ENCODE measurements at places on chromosomes 3 and 15.

DNA sequence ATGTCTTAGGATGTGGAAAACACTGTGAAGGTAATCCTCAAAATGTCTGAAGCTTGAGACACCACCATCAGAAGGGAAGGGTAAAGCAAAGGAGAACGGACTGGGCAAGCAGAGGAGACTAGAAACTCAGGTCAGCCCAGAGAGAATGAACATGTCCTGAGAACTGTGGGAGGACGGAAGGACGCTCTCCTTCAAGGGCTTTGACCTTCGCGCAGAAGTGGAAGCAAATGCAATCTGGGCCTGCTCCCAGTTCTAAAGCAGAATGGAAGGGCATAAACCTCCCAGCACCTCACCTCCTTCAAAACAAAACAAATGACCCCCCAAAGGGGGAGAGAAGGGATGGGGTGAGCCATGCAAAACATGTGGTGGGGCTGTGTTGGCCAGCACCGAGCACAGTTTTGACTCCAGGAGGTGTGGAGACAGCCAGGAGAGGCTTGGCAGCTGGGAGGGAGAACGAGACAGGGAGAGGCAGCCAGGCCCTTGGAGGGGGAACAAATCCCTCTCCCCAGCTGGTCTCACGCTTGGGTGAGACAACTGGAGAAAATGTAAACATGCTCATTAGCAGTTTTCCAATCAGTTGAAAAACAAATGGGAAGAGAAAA, 222.4 kb upstream of the WNT5A start:
- no peak for DNase-seq

GRCh38 chr3:32685543-32686185, 676 bp downstream of the CNOT10 start:
- DNase-seq, result no peak

DNA sequence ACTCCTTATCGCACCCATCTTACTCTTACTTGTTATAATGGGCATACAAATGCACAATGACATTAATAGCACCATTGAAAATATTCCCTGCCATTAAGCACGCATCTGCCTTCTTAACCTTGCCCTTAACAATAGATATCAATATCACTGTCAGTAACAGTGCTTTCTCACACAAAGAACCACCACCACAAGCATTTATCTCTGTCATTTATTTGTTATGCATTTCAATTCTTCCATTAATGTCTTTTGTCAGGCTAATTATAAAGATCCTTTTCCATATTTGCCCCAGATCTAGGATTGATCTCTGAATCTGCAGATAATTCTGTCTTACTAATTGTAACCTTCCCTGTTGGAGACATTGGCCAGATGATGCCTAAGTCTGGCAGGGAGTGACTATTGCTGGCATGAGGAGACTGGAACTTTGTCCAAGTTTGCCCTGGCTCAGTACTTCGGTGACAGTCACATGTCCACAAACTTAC, 419.6 kb upstream of the TGFBR2 start:
- DNase-seq, result peak; percentile 79

DNA sequence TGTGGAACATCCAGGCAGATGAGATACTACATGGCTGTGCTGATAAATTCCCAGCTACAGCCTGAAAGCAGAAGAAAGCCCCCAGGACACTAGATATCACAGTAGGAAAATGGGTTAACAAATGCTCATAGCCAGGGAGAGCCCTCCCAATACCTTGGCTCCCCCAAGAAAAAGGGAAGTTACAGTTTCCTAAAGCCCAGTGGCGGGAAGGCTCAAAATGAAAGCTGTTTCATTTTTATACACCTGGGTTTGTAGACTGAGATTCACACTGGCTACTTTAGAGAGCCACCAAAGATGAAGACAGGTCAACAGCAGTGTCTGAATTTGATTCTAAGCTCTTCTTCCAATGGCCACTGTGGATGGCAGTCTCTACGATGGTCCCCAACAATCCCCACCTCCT, 55.0 kb upstream of the TOPAZ1 start:
- DNase-seq, result no peak

DNA sequence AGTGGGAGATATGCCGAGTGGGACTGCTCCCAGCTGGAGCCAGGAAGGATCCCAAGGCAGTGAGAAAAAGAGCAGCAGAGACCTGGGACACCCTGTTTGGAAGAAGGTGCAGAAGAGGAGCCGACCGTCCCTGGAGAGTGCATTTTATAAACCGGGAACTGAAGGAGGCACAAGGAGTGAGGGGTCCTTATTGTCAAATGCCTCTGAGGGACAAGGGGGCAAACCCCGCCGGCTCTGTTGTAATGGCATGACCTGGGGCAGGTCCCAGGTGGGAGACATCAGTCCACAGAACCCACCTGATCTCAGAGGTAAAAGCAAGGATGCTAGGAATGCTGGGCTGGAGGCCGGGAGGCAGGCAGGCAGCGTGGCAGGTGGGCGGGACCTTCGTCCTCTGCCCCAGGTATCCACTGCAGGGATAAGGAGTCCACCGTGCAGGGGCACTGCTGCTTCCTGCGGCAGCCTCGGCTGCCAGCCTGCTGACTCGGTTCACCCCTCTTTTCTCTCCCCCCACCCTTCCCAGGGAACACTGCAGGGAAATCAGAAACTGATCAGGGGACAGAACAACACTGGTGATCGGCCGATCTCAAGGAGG, 26.9 kb downstream of the ADAMTS17 start:
- DNase-seq, result no peak

DNA sequence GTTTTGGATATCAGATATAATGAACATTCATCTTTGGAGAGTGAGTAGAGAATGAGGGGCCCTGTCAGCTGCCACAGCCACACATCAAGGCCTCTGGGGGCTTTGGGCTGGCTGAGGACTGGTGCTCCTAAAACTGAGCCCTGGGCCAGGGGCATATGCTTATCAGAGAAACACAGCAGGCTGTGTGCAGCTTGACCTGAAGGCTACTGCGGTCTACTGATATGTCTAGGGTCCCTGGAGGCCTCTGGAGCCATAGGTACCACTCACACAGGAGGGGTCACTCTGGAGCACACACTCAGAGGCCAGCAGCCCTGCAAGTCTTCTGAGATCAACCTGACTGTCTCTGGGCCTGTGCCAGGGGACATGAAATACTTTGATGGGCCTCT, 7.6 kb downstream of the TF start:
- DNase-seq, result no peak

GRCh38 chr3:180909369-180910127, 2.9 kb upstream of the FXR1 start:
- no peak for DNase-seq

- DNase-seq, result no peak
Observed at GRCh38 chr15:92097474-92098178, 244.1 kb downstream of the SLCO3A1 start.

DNA sequence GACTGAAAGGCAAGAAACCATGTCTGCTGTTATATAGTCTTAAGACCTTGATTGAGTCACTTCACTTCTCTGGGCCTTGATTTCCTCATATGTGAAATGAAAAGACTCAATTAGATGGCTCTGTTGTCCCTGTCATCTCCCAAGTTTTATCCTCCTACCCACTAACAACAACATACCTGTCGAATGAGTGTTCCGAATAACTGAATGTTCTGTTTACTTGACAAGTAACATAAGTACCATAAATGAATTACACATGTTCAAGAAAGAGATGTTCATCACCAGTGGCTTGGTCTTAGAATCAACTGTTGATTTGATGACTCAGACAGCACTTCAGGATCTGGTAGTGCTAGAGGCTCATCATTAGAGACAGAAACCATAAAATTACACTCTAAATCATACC, 311.7 kb downstream of the VPS13C start:
- no peak for DNase-seq

DNA sequence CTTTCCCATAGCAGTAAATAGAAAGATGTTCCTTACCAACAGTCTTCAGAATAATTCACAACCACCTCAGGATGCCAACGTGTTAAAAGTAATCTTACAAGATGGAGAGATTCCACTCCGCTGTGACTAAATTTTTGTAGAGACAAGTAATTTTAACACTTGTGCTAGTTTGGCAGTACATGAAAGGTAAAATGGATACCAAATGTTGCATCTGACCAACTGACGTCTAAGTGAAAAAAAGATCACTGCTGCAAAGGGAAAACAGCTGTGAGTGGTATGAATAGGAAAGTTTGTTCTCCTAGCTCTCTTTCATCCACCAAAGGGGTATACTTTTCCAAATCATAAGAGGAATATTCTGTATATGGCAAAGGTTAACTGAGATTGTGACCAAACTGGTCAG, 2.6 kb downstream of the SPG21 start:
- DNase-seq, result no peak

DNA sequence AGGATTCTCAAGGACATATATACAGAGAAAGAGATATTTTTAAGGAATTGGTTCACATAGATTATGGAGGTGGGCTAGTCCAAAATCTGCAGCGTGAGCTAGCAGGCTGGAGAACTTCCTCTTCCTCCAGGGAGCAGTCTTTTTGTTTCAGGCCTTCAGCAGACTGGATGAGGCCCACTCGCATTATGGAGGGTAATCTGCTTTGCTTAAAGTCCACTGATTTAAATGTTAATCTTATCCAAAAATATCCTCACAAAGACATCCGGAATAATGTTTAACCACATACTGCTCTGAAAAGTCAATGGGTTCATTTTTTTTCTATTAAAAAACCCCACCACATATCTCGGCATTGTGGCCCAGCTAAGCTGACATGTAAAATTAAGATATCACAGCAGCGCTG, 22.2 kb upstream of the NRROS start:
- no peak for DNase-seq

- DNase-seq, result peak; percentile 43
Observed at GRCh38 chr15:39786447-39787056, 3.9 kb upstream of the FSIP1 start.

GRCh38 chr3:10722911-10723310, 93.1 kb upstream of the SLC6A11 start:
- peak; percentile 4 for DNase-seq

DNA sequence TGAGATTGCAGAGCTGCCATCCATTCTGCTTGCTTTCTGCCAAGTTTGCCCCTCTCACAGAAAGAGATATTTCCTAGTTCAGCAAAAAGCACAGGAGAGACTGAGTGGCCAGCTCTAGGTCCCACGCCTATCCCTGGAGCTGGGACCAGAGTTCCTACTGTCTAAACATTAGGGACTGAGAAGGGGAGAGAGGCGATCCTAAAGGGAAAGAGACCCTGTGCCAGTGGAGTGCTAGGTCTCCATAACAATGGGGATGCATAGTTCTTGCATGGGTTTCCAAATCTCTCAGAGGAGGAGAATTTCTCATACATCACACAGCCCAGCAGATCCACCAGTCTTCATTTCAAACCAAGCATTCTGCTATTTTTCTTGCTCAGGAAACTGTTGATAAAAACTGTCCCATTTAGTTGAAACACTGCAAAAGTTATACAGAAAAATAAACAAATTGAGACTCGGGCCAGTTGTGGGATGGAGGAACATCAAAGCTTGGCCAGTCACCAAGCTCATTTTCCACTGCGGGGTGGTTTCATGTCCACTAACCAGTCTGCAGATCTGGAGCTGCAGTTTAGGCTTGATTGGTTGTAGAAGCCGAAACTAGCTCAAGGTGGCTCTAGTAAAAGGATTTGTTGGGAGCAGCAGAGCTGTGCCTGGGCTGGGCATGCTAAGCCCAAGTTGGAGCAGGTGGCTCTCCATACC, 62.7 kb downstream of the EEFSEC start:
- DNase-seq, result no peak

DNA sequence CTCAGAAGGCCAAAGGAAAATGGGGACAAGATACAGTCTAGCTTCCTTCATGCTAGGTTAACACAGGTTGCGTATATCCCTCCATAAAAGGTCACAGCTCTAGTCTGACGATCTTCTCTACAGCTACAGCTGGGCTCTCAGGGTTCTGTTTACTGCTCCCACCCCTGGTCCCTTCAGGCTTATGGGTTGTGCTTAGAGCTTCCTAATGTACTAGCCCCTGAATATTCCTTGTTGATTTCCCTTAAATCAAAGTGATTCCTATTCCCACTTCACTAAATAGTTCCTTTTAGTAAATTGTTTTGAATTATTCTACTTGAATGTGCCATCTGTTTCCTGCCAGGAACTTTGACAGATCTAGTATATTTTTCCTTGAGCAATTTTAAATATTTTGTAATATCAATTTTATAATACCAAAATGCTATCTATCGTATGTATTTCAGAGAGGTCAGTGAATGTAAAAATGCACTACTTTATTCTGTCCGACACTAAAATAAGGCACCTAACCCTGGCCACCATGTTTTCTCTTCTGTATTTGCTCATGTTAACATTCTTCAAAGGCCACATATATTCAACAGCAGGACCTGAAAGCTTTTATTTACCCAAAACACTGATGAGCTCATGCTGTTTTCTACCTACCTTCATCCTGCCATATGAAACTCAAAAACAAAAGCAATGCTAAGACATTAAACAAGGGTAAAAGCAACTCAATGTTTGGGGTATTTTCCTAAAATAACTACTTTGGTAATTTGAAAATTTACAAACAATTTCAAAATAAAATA, 92.8 kb upstream of the TGFBR2 start:
- DNase-seq, result no peak

DNA sequence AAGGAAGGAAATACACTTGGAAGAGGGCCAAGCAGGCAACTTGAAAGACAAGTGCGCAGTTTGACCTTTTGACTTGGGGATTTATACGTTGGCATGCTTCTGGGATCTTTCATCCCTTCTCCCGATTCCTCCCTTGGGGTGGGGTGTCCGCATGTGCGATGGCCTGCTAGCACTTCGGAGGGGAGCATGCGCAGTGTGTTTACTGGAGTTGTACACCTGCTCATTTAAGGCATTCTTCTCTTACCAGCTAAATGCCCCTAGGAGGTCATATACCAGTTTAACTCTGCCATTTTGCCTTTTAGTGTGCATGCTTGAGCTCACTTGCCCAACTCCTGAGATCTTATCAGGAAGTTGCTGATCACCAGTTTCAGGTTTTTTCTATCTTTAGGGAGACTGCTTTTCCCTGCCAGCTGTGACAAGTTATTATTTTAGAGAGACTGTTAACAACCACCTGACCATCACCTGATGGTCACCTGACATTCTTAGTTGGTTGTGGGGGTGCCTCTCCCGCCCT, 63.5 kb downstream of the BFSP2 start:
- DNase-seq, result no peak

DNA sequence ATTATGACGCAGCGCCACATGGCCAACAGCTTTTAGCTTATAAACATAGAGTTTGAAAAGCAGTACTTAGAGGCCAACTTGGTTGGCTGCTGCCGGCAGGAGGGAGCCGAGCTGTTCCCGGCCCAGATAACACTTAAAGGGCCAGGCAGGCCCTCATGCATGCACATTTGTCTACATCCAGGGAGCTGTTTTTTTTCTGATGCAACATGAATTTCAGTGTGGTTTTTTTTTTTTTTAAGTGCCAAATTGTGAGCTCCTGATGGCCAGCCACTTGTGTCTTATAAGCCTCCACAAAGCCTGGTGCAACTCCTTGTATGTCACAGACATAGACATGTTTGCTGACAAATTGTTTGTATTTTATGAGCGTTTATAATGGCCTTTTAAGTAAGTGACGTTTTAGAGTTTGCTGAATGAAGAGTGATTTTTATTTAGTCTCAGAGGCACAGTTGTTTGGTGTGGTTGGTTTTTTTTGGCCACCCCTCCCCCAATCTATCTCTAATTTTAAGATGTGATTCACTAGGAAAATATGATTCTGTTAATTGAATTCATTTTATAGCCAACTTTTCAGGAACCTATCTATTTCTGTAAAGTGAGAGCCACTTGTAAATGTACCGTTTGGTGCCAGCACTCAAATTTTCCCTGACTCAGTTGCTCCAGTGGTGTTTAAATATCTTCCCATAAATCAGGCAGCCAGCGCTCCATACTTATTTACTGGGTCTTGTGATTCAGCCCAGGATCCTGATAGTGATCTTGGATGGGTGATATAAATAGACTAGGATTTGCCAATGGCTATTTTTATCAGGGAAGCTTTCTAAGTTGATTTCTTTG, 134.3 kb downstream of the VGLL4 start:
- DNase-seq, result peak; percentile 49
